CD4-positive, alpha-beta T cell (primary cell): ENCODE measurements at places on chromosomes 1 and 21.

DNA sequence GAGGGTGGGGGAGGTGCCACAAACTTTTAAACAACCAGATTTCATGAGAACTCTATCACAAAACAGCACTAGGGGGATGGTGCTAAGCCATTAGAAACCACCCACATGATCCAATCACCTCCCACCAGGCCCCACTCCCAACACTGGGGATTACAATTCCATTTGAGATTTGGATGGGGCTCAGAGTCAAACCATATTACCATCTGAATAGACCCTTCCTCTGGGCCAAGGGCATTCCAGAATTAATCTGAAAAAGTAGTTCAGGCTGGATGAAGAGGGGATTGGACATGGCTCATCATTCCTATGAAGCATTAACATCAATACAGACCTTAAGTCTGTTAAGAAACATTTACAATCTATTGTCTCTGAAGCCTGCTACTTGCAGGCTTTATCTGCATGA is 149.9 kb upstream of the DNAH14 start:
- DNase-seq: no peak

GRCh38 chr1:89802841-89803240 is 18.0 kb upstream of the LRRC8D start:
- DNase-seq: no peak

- no peak for DNase-seq
These were observed 398.3 kb upstream of the DUSP10 start for GRCh38 chr1:222140206-222140605.

GRCh38 chr1:97834899-97835298 is 85.9 kb downstream of the DPYD start:
- DNase-seq: no peak

- no peak for DNase-seq
These were observed 62.7 kb downstream of the PLPP3 start for GRCh38 chr1:56516539-56517252.

DNA sequence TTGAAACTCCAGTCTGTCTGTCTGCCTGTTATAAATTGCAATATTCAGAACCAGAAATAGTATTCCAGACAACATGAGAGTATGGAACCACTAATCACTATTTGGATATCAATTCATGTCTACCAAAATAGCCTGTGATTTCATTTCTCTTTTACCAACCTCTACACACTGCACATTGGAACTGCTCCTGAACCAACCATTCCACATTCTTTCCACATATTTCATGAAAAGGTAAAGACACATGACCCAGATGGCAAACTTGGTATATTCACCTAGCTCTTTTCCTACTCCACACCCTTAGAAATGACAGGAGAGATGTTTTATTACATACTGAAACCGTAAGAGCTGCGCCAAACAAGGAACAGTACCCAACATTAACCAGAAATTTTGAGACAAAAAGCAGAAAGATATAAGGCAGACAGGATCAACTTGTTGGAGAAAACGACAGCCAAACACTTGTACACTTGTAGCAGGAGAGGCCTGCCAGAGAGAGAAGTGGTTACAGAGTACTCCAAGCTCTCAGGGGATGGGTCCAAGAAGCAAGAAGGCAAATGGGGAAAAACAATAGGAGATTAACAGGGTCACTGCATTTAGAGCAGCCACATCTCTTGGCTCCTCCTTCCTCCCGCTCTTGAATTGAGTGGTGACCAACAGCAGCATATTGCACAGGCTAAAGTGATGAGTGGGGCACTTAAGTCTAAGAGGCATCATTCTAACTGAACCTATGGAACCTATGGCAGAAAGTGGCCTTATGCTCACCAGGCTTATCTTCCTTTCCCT is 148.7 kb downstream of the SETD4 start:
- no peak for DNase-seq

- no peak for DNase-seq
These were observed 866.2 kb downstream of the NCAM2 start for GRCh38 chr21:21864321-21864840.

GRCh38 chr1:18977428-18977827 is 21.0 kb upstream of the IFFO2 start:
- no peak for DNase-seq

DNA sequence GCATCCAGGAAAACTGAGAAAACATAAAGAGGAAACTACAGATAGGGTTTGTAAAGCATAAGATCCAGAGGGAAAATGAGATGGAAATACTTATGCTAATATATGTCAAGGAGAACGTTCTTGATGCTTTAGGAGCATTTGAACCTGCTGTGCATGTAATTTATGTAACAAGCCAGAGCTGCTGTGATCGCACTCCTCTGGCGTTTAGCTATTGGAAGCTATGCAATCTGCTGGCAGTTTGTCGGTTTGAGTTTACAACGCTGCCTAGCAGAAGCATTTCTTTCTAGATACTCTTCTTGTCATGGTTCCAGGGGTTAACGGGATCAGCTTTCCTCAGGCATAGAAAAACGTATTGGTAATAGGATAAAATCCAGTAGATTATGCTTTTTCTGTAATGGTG is 182.7 kb downstream of the KCNH1 start:
- no peak for DNase-seq

DNA sequence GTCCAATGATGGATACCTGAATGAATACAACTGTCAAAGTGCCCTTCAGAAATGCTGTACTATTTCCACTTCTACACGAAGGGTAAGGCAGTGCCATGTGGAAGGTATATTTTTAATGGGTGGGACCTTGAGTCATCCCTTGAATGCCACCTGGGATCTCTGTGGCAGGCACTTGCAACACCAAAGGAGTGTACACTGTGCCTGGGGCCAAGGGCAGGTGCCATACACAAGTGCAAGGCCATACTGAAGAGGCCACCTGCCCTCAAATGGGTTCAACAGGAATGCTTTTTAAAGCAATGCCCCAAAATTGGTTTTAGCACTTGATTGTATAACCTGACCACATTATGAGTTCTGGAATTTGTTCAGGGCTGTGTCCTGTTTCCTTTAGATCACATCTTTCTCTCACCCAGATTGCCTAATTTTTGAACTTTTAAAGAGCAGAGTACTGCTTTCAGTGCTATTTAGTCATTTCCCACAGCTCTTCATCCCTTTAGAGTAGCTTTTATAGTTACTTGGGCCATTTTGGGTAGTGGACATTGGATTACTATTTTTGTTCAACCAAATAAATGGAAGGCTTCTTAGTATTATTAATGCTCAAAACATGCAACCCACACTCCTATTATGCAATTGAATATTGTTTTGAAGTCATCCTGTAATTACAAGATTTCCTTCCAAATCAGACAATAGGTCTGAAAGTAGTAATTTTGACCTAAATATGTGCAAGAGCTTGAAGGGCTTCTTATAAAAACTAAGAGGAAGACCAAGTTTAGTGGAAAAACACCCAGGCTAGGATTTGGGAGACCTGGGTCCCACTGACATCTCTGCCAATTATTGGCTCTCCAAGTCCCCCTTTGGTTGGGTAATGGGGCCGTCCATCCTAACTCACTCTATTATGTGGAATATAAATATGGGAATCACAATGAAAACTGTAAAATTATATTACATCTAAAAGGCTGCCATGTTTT is 57.2 kb downstream of the LEPR start:
- DNase-seq: no peak

DNA sequence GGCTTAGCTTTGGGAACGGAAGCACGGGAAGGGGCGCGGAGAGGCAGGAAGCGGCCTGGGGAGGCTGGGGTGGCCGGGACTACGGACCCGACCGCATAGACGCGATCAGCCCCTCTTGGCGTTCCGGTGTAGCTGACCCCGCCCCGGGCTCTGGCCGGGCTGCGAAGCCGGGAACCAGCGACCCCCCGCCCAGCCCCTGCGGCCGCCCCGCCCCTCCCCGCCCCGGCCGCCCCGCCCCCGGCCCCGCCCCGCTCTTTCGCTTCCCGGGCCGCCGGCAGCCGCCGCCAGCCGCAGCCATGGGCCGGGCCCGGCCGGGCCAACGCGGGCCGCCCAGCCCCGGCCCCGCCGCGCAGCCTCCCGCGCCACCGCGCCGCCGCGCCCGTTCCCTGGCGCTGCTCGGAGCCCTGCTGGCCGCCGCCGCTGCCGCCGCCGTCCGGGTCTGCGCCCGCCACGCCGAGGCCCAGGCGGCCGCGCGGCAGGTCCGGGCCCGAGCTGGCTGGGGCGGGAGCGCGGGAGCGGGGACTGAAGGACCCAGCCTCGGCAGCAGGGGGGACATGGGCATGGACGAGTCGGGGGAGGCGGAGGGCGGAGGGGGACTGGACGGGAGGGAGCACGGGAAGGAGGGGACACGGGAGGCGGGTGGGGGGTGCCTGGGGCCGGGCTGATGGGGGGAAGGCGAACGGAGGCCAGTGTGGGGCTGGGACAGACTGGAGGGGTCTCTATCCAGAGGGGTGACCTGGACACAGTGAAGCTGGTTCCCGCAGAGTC is at the start of gene SELENON:
SELENON (plus strand) TSS at position 259 of the 768 bp plus-strand sequence; CDS start at position 297, 38 bp downstream.
- DNase-seq: no peak

- DNase-seq: no peak
These were observed 12.0 kb upstream of the PRELP start for GRCh38 chr1:203463469-203464062.

DNA sequence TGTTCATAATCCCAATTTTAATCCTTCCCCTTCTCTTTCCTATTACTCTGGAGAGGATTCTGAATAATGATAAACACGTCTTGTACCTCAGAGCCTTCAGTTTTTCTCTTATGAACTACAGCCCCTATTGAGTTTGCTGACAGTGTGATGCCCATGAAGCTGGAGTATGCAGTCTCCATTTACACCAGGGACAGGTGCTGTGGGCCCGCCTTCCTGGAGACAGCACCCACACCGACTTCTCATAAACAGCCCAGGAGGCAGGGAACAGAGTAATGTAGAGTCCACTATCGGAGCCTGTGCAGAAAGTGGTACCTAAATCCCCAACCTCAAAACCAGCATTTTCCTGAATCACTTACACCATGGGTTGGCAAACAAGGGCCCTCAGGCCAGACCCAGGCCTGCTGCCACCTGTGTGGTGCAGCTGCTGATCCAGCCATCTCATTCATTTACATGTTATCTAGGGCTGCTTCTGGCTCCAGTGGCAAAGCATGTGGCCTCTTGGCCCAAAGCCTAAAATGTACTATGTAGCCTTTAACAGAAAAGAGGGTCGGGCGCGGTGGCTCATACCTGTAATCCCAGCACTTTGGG is 95.1 kb upstream of the KRTAP19-8 start:
- no peak for DNase-seq

GRCh38 chr1:198494139-198494538 is 46.3 kb downstream of the ATP6V1G3 start:
- DNase-seq: no peak

DNA sequence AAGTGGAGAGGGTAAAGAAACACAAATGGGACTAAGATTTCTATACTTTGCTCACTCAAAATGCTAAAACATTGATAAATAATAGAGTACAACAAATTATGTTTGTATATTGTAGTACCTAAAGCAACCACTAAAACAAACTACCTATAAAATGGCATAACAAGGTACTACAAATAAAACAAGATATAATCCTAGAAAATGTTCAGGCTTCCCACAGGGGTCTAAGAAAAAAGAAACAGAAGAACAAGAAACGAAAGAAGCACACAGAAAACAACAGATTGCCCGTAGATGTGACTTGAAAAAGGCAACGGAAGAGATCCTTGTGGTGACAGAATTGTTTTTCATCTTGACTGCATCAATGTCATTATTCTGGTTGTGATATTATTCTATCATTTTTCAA is 63.3 kb upstream of the ADGRL4 start:
- DNase-seq: no peak

- DNase-seq: no peak
These were observed 13.7 kb upstream of the RHEX start for GRCh38 chr1:206039046-206039973.

- DNase-seq: no peak
These were observed 65.7 kb downstream of the ST6GALNAC3 start for GRCh38 chr1:76140227-76140626.

GRCh38 chr21:33231526-33231925 is 1.8 kb downstream of the IFNAR2 start:
- no peak for DNase-seq

- DNase-seq: no peak
These were observed 16.2 kb downstream of the LAPTM5 start for GRCh38 chr1:30741239-30741894.

DNA sequence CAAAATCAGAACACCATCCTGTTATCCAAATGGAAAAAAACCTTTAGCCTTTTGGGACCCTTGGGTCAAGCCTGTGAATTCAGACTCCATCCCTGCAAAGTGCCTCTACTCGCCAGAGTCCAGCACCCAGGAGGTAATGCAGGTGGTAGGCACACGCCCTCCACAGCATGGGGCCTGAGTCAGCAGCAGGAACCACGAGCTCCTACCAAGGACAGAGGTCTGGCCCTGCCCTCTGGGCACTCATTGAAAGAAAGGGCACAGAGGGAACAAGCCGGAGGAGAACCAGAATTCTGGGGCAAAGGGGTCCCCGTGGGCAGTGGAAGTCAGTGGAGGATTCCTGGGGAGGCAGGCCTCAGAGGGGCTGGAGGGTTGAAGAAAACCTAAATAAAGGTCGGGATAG is 438.1 kb downstream of the NPHP4 start:
- DNase-seq: no peak

- DNase-seq: no peak
These were observed 26.6 kb downstream of the SDE2 start for GRCh38 chr1:225972344-225973152.

DNA sequence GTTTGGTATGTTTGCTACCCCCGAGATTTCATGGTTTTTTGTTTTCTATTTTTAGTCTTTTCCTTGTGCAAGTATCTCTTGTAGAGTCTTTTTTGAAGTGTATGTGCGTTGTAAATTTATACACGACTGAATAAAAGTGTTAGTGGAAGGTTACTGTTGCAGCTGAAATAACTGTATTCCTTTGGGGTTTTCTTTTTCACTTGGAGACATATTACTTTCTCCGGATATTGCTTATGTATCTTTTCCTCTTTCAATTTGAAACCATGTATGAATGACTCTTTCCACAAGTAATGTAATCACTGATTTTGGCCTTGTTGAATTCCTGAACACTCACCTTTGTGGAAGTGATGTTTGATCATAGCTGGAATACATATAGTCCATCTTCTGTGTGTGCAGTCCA is 956 bp downstream of the URB2 start:
- no peak for DNase-seq

DNA sequence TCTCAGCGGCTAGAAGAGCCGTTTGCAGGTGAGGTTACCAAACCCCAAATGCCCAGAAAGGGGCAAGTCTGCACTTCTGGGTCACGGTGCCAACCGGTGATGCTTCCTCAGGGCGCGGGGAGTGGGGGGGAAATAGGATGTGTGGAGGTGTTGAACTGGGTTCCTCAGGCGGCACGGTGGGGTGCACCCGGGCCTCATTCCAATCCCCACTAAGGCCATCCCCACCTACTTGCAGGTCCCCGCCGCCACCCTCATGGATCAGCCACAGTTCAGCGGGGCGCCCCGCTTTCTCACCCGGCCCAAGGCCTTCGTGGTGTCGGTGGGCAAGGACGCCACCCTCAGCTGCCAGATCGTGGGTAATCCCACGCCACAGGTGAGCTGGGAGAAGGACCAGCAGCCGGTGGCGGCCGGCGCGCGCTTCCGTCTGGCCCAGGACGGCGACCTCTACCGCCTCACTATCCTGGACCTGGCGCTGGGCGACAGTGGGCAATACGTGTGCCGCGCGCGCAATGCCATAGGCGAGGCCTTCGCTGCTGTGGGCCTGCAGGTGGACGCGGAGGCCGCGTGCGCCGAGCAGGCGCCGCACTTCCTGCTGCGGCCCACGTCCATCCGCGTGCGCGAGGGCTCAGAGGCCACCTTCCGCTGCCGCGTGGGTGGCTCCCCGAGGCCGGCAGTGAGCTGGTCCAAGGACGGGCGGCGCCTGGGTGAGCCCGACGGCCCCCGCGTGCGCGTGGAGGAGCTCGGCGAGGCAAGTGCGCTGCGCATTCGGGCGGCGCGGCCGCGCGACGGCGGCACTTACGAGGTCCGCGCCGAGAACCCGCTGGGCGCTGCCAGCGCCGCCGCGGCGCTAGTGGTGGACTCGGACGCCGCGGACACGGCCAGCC is 3.9 kb downstream of the OBSCN start:
- DNase-seq: no peak
